ENCODE measurements at places on chromosomes 4 and X.

DNA sequence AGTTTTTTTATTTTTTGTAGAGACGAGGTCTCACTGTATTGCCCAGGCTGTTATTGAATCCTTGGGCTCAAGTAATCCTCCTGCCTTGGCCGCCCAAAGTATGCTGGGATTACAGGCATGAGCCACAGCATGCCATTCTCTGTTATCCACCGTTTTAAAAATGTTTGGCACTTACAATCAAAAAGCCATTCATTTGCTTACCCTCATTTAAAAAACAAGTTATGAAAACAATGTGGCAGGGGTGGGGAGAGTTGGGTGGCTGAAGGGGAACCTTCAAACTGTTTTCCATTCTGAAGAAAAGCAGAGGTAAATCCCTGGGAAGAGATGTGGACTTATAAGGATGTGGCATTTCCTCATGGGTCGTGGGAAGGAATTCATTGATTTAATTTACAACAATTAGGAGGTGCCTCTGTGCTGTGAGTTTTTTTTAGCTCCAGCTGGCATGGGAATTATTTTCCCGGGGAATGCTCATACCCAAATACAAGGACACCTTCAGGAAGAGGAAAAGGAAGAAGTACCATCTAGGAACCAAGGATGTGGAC is 103.5 kb downstream of the MID1 start:
- no peaks in the 10 kb centered on the region for H3K36me3 ChIP-seq
- H3K27me3 ChIP-seq: no peaks in the 10 kb centered on the region
- no peak for DNase-seq
- no peaks in the 10 kb centered on the region for H3K4me1 ChIP-seq
- H3K4me3 ChIP-seq: no peak overlapping the region
- no peak overlapping the region for H3K27ac ChIP-seq

DNA sequence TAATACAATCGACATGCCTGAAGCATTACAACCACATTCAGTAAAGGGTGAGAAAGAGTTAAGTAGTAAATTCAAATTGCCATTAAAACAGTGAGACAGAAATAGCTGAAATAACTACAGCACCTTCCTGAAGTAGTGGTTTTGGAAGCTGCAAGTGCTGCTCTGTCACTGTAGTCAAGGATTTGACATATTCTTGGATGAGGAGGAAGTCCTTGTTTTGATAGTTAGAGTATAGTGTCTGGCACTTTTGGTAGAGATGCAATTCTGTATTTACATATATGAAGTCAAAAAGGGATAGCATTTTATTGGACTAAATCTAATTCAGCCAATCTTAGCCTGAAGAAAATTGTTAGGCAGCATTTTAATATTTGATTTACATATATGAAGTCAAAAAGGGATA is 1559.6 kb downstream of the TECRL start:
- no peaks in the 10 kb centered on the region for H3K27me3 ChIP-seq
- no peak overlapping the region for H3K27ac ChIP-seq
- no peak for DNase-seq
- H3K4me1 ChIP-seq: no peaks in the 10 kb centered on the region
- no peaks in the 10 kb centered on the region for H3K36me3 ChIP-seq
- H3K4me3 ChIP-seq: no peak overlapping the region

GRCh38 chr4:151226004-151226932 is 50.7 kb upstream of the PRSS48 start:
- H3K27ac ChIP-seq: peak overlapping the region; percentile 6
- DNase-seq: no peak
- no peaks in the 10 kb centered on the region for H3K27me3 ChIP-seq
- H3K4me1 ChIP-seq: no peaks in the 10 kb centered on the region
- no peak overlapping the region for H3K4me3 ChIP-seq
- no peaks in the 10 kb centered on the region for H3K36me3 ChIP-seq

DNA sequence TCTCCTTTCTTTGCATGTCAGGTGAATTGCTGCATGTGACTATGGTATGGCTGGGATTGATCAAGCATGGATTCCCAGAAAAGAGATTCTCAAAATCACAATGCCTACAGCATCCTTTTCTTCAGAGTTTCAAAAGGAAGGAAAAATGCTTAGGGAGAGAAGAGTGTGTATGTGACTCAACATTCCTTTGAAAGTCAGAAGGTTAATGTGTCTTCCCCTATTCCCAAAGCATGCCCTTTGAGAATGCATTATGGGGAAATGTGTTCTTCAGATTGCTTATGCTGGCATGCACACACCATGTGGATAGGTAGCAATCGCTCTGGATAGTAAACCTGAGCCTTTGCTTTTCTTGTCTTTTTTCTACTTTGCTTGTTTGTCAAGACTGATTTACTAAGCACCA is 78.5 kb downstream of the ELOVL6 start:
- H3K27me3 ChIP-seq: no peaks in the 10 kb centered on the region
- DNase-seq: no peak
- no peaks in the 10 kb centered on the region for H3K4me1 ChIP-seq
- H3K4me3 ChIP-seq: no peak overlapping the region
- H3K27ac ChIP-seq: no peak overlapping the region

- DNase-seq: no peak
- no peaks in the 10 kb centered on the region for H3K4me1 ChIP-seq
- peak overlapping the region; percentile 55 for H3K4me3 ChIP-seq
- peak overlapping the region; percentile 42 for H3K27ac ChIP-seq
- no peaks in the 10 kb centered on the region for H3K27me3 ChIP-seq
These were observed 834 bp downstream of the NHS start for GRCh38 chrX:17375637-17376430.

- no peaks in the 10 kb centered on the region for H3K36me3 ChIP-seq
- H3K4me1 ChIP-seq: no peaks in the 10 kb centered on the region
- no peak overlapping the region for H3K4me3 ChIP-seq
- H3K27ac ChIP-seq: no peak overlapping the region
These were observed 190.2 kb downstream of the SCFD2 start for GRCh38 chr4:53175640-53176039.

All from Peyer's patch (tissue), 4 donors.